ENCODE measurements at places on chromosomes 12 and 14. TPM values are rescaled to one million over a fixed set of nuclear protein-coding genes. Genes with fewer than 3 reads are reported as not detected.

The AMDHD1 gene
- total RNA-seq: 0.63 TPM

The SLC4A8 gene
- 1.1 TPM for total RNA-seq

The PSEN1 gene
- 20.5 TPM for total RNA-seq

The AQP6 gene
- total RNA-seq: 0.08 TPM

- H3K4me3 ChIP-seq: peak overlapping the region; percentile 81
- peak overlapping the region; percentile 93 for H3K27ac ChIP-seq
- DNase-seq: no peak
- H3K36me3 ChIP-seq: no peaks in the 10 kb centered on the region
- H3K27me3 ChIP-seq: no peaks in the 10 kb centered on the region
Observed at GRCh38 chr12:51171884-51172514, 936 bp downstream of the TFCP2 start.

- H3K27ac ChIP-seq: peak overlapping the region; percentile 99
- H3K4me3 ChIP-seq: peak overlapping the region; percentile 39
- no peaks in the 10 kb centered on the region for H3K36me3 ChIP-seq
Observed at GRCh38 chr12:52032804-52033445, 18.3 kb upstream of the NR4A1 start.

- H3K36me3 ChIP-seq: no peaks in the 10 kb centered on the region
- no peaks in the 10 kb centered on the region for H3K27me3 ChIP-seq
- no peak overlapping the region for H3K27ac ChIP-seq
Observed at GRCh38 chr12:70197345-70197744, 45.9 kb upstream of the CNOT2 start.
